ENCODE measurements at places on chromosomes 12 and 14. TPM values are rescaled to one million over a fixed set of nuclear protein-coding genes. Genes with fewer than 3 reads are reported as not detected.

DNA sequence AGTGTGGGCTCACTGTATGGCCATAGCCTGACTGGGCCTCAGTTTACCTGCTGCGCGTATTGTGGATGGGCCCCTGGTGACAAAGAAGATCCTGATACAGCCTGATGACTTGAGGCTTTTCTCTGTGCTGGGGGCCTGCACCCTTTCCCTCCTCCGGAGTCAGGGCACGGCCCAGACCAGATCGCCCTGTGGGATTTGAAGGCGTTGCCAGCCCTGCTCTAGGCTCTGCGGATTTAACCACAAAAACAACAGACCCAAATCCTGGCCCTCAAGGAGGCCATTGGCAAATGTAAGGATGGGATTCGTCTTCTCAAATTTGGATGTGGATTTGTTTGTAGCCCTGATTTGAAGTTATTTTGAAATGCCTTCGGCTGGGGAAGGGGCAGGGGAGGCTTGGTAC is 195.8 kb downstream of the TSPAN9 start:
- DNase-seq, result no peak

DNA sequence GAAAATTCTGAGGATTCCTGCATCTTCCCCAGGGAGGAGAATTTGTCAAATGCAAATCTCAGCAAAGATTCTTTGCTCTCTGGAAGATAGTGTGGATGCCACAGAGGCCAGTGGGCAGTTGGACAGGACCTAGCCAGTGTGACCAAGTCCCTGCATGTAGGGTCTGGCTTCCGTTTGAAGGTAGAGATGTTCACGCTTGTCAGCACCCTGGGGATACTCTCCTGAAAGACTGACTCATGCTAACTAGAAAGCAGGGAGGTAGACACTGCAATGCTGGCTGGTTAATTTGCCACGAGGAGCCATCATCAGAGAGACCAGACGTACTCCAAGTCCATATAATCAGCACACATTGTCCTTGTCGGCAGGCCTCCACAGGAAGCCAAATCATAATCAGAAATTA is 130.1 kb downstream of the SAMD4A start:
- no peak for DNase-seq

DNA sequence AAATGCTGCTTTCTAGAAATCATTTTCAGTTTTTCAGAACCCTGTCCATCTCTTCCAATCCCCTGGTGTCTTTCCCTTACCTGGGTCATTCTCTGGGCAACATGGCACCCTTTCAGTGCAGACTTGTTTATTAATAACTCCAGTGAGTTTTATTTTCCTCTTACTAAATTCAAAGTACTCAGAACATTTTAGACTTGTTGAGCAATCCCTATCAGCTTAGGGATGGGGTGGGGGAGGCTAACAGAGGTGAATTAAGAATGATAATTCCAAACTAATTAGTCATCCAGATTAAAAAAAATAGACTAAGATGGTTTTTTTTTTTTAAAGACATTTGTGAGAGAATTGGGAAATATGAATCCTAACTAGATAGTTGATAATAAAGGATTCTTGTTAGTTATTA is 10.7 kb downstream of the GPRC5A start:
- no peak for DNase-seq

EEF1AKMT3 gene
- 4.6 TPM for total RNA-seq

NUAK1 gene
- not detected for total RNA-seq
